ENCODE measurements at places on chromosomes 2 and 18. TPM values are rescaled to one million over a fixed set of nuclear protein-coding genes. Genes with fewer than 3 reads are reported as not detected.

KATNAL2 gene
- total RNA-seq = 0.98 TPM

DNAJC5G gene
- total RNA-seq = 0.98 TPM

PIEZO2 gene
- 103 TPM for total RNA-seq

TBR1 gene
- 0.10 TPM for total RNA-seq

ESCO1 gene
- 15.1 TPM for total RNA-seq

SCYGR5 gene
- not detected for total RNA-seq

NCKAP5 gene
- 0.96 TPM for total RNA-seq

HOXD13 gene
- not detected for total RNA-seq

RPL37A gene
- total RNA-seq = 952 TPM

PARD6G gene
- 2.0 TPM for total RNA-seq

ELOA2 gene
- not detected for total RNA-seq

ABCG8 gene
- total RNA-seq = not detected

WNT6 gene
- not detected for total RNA-seq

UGT1A5 gene
- total RNA-seq = not detected

CRACDL gene
- 11.1 TPM for total RNA-seq

OTX1 gene
- total RNA-seq = not detected

ARHGAP25 gene
- total RNA-seq = 5.2 TPM

SOCS6 gene
- total RNA-seq = 29.7 TPM

DCDC2C gene
- not detected for total RNA-seq

ALKAL2 gene
- total RNA-seq = not detected

C2orf69 gene
- 12.1 TPM for total RNA-seq

SLC9A2 gene
- total RNA-seq = under 0.01 TPM

FIGN gene
- 0.98 TPM for total RNA-seq

FBXO15 gene
- total RNA-seq = not detected

GLI2 gene
- 0.19 TPM for total RNA-seq

BZW1 gene
- 688 TPM for total RNA-seq

TMEM17 gene
- total RNA-seq = 2.2 TPM

EN1 gene
- not detected for total RNA-seq

ADRA2B gene
- total RNA-seq = not detected

C1QL2 gene
- total RNA-seq = not detected

SEPTIN10 gene
- 70.9 TPM for total RNA-seq

AOX1 gene
- total RNA-seq = 10.1 TPM

CDCA7 gene
- total RNA-seq = 8.5 TPM

FOXD4L1 gene
- total RNA-seq = not detected

CKAP2L gene
- total RNA-seq = 12.2 TPM

NT5DC4 gene
- total RNA-seq = not detected

DNAH7 gene
- total RNA-seq = under 0.01 TPM

CAPN10 gene
- 27.4 TPM for total RNA-seq

RNU2-63P gene
- not detected for total RNA-seq

TCF23 gene
- total RNA-seq = not detected

Measured in vein endothelial cell (primary cell).